ENCODE measurements at places on chromosomes 12 and 14.

DNA sequence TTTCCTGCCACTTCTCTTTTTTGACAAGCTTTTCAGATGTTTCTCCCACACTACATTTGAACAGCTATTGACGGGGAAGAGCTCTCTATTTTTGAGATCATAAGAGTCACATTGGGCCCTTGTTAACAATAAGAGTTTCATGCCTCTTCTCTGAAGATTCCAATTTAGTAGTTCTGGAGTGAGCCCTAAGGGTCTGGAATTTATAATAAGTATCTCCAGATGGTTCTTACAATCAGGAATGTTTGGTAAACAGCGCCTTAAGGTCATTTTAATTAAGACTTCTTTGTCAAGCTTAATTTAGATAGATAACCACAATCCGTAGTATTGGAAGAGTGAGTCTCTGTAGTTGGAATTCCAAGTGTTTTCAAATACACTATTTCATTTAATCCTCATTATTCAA lies 60.6 kb upstream of the HECTD1 start:
- DNase-seq = no peak

GRCh38 chr12:15858353-15858752 lies 23.8 kb upstream of the STRAP start:
- DNase-seq = no peak

- no peak for DNase-seq
Measured at GRCh38 chr12:113796852-113797534, 169.1 kb downstream of the RBM19 start.

DNA sequence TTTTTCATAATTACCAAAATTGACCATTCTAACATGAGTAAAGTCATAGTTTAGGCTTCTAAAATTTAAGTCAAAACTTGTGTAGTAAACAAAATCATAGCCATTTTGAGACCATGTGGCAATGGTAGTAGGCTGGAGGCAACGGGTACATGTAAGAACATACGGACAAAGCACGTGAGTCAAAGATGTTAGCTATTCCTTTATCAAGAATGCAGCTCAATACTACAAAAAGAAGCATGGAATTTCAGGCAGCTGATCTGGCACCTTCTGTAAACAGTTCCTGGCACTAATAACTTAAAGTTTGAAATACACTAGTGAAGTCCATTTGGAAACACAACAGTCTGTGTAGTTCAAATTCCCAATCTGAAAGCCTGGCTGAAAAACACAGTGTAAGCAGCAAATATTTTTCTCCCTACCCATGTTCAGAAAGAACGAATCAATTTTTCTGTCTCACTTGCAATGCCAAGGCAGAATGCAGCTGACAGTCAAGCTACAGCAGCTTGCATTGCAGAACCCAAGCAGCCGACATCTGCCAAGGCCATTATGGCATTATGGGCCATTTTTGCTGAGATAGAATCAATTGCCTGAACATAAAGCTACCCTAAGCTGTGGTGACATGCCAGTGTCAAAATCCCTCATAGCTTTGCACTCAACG lies 29.3 kb downstream of the MYF5 start:
- no peak for DNase-seq

All from RCC 7860 (cell line).